Left colon (tissue), 2 donors: ENCODE measurements at places on chromosomes 12 and 14.

DNA sequence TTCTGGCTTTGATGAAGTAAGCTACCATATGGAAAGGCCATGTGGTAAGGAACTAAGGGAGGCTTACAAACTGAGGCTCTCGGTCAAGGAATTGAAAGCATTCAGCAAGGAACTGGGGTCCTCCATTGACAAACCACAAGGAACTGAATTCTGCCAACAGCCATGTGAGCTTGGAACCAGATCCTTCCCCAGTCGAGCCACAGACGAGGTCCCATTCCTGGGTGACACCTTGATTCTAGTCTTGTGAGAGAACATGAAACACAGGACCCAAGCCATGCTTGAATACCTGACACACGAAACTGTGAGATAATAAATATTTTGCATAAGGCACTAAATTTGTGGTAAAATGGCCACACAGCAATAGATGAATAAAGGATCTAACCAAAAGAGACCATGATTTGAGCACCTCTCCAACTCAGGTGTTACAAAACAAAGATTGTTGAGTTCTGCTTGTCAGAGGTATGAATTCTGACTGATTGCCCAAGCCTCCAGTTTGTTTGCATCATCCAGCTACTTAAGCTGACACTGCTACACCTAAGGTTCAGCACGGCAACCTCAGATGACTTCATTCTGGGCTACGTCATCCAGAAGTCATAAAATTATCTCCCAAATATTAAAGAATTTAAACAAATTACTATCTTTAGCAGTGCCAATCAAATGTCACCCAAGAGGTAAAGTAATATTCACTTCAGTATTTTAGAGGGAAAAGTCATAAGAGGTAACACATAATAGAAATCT lies 59.4 kb downstream of the GARIN6 start:
- no peak for DNase-seq

GRCh38 chr12:94588346-94588745 lies 62.0 kb downstream of the TMCC3 start:
- no peak for DNase-seq

DNA sequence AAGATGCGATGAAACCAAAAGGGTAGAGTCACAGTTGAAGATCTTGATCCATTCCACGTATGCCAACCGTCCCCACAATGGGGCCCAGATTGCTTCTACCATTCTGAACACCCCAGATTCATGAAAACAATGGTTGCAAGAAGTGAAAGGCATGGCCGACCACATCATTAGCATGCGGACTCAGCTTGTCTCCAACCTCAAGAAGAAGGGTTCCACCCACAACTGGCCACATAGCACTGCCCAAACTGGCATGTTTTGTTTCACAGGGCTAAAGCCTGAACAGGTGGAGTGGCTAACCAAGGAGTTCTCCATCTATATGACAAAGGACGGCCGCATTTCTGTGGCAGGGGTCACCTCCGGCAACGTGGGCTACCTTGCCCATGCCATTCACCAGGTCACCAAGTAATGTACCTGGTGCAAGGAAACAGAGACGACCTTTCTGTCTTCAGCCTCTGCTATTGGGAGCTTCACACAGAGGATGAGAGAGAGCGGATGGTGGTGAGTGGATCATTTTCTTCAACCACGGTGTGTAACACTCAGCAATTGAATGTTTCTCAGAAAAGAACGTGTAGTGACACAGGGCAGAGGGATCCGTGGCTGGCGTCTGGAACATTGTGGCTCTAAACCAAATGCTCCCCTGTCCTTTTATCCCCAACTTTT lies 26.8 kb upstream of the CLEC2D start:
- no peak for DNase-seq

DNA sequence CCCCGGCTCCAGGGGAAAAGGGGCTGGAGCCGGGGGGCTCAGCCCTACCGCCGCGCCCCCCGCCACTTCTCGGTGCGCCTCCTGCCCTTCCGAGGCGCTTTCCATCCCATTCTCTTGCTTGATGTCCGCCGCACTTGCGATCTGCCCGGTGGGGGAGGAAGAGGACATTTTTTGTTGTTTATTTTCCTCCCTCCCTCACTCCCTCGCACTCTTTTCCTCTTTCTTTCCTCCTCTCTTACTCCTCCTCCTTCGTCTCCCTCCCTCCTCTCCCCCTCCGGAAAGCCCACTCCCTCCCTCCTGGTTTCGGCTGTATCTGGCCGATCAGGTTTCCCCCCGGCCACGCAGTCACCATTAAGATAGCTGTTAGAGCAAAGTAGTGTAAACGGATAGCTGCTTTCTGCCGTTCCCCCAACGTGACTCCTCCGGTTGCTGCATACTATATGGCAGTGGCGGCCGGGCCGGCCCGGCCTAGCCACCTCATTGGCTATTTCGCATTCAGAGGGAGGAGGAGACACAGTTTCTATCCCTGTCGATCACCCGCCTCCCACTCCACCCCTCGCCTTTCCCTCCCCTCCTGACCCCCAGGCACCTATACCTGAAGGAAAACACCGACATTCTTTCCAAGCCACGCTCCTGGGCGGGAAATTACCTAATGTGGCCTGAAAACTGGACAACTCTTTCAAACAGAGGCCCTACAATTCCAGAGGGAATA lies at the start of gene SIX4:
Gene SIX4, minus strand, starts transcription at position 445 of the 712 bp plus-strand sequence. Its CDS starts 277 bp downstream, at position 168.
- peak; percentile 44 for DNase-seq

GRCh38 chr12:67994046-67994445 lies 4.8 kb downstream of the IFNG-AS1 start:
- no peak for DNase-seq

DNA sequence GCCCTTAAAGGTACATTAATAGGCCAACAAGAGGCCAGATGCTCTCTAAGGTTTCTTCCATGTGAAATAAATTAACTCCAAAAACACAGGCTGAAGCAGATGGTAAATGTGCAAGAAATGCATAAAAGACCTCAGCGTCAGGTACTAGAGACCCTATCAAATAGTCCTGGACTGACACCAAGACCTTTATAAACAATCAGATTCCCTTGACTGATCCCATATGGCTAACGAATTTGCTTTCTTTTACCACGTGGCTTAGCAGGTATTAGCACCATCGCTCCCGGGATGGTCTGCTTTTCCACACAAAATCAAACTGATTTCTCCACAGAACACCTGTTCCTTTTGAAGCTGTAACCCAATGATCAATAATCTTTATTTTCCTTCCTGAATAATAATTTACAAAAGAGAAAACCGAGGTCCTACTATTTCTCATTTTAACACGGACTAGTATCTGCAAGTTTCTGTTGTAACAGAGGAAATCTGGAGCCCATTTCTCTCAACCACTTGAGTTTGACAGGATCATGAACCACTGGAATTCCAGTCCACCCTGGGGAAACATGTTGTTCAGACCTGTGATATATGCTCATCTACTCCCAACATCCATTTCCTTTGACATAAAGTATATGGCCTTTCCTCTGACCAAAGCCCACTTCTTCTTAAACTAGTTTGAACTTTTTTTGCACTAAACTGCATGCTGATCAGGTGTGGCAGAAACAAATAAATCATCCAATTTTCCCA lies 48.2 kb upstream of the DAAM1 start:
- no peak for DNase-seq

DNA sequence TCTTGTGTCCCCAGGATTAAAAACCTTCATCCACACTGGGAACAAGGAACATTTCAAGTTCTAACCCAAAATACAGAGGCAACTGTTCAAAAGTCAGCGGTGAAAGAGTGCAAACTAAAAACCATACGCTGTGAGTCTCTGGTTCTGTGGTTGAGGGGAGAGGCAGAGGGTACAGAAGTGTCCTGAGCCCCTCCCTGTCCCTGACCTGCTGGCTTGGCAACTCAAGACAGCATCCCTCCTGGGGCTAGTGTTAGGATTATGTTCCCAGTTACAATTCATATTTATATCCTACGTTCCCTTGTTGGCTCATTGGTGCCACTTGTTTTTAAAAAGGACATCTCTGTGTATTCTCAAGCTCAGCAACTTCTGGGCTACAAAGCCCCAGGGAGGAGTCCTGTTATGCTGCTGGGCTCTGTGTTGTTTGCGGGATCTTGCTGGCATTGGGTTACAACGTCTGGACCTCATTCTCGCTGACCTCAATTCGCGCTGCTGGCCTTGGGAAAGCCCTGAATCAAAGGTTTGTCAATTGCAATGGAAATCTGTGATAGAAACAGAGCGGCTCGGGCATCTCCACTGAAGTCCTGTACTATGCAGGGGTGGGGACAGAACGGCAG lies 420.8 kb downstream of the FUT8 start:
- DNase-seq: no peak

GRCh38 chr12:89033062-89033461 lies 319.2 kb downstream of the DUSP6 start:
- DNase-seq: no peak

GRCh38 chr14:91374287-91374878 lies 43.2 kb downstream of the CCDC88C start:
- no peak for DNase-seq

DNA sequence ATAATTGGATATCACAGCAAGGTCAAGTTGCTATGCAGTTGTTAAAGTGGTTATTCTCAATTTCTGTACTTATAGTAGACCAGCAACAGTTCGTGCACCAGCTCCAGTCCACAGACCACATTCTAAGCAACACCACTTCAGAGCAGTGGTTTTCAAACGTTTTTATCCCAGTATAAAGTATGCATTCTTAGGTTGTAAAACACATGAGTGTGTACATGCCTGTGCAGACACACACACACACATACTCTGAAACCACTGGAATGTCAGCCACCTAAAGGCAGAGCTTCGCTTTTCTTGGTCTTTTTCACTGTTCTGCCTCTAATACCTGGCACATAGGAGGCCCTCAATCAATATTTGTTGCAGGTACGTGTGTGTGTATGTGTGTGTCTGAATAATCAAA lies 22.2 kb upstream of the C12orf71 start:
- DNase-seq: no peak

DNA sequence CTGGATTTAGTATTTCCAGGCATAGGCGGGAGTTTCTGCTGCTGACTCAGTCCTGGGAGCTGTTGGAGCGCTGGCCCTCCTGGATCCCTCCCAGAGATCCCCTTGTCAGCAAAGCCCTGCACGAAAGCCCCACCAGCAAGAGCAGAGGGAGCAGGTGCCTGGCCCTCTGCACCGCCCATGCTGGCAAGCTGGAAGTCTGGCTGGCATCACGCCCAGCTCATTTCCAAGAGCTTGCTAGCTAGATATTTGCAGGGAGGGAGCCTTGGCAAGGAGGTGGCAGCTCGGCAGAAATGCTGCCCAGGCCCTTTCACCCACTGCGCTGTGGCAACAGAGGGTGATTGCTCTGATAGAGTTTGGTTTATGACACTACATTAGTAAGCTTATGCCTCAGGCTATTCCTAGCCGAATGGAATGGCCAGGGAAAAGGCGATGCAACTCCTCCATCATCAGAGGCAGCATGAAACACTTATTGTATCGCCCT lies 193.9 kb downstream of the EMP1 start:
- peak; percentile 97 for DNase-seq
